Right renal pelvis (tissue), 4 donors: ENCODE measurements at places on chromosomes 2 and 18.
A peak's percentile ranks its signal among the peaks of the same experiment; 100 is the strongest.

DNA sequence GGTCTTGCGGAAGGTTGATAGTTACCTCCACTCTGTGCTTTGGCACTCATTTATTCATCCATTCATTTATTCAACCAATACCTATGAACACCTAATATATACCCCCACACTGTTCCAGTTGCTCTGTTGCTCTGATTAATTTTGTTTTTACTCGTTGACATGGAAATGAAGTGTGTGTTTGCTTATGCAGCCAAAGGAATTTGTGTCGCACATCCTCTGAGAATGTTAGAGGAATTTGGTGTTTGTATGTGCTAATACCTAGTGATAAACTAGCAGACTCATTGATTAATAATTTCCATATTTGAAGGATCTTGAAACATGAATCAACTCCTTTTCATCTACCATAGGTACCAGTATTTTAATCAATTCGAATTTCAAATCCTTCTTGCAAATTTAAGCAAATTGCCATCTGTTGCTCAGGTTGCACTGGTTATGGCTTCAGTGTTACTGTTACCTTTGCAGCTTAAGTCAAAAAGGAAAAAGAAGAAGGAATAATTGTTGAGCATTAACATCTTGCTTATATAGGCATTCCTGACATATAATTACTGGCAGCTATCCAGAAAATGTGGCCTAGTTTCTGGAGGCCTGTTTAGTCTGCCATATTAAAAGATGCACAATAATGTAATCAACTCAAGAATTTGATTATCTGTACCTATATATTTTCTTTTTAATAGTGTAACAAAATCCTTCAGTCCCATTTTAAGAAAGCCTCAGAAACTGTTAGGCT lies 25.7 kb upstream of the CRIM1 start:
- DNase-seq, result no peak

DNA sequence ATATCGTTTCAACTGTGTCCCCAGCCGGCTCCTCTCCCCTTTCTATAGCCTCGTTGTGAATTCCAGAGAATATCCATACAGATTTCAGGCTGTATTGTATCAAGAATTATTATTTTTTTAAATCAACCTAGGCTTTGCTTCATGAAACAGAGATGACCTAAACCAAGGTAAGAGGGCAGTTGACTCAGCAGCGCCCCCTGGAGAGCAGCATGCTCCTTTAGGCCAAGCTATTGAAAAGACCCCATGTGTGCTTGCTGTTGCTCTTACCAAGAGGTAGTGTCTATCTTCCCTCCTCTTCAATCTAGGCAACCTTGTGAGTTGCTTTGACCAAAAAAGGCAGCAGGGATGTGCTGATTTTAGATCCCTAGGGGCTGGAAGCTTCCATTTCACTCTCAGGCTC lies 426.7 kb upstream of the SMIM21 start:
- DNase-seq, result no peak

DNA sequence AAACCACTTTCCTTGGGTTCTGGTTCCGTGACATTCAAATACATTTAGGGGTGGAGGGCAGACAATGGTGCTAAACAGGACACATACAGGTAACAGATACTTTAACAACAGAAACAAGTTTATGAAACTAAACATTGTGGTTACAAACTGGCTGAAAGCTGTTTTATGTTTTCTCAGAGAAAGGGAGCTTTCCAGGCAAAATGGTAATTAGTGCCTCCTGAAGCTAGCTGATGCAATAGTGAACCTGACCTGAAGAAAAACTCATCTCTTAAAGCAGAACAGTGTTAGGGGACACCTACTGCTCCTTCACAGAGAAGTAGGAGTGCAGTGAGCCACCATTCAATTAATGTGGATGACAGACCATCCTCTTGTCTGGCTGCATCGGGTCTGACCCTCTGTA lies 138.9 kb downstream of the CCDC148 start:
- no peak for DNase-seq

DNA sequence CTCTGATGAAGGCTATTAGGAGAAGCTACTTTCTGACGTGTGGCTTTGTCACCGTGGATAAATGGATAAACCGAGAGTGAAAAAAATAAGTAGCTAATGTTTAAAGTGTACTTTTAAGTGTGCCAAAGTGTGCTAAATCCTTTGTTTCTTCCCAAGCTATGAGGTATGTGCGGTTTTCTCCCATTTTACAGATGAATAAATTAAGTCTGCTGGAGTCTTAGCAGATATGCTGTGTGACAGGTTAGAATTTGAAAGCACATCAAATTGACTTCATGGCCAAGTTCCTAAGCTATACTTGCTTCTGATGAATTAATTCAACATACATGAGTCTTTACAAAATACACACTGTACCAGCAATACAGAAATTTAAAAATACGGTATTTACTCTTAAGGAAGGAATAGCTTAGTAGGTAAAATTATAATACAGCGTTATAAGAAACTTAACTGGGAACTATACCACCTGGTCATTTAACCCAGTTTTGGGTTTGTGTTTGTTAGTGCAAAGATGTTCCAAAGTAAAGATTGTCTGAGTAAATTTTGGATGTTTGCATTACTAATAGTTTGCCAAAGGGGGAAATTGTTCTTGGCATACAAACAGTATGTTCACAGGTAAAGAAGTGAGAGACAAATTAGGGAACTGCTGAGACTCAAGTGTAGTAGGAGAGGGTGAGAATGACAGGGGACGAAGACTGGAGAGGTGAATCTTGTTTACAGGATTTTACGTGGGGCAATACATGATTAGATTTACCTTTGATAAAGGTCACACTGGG lies 1.4 kb downstream of the AGPS start:
- no peak for DNase-seq

DNA sequence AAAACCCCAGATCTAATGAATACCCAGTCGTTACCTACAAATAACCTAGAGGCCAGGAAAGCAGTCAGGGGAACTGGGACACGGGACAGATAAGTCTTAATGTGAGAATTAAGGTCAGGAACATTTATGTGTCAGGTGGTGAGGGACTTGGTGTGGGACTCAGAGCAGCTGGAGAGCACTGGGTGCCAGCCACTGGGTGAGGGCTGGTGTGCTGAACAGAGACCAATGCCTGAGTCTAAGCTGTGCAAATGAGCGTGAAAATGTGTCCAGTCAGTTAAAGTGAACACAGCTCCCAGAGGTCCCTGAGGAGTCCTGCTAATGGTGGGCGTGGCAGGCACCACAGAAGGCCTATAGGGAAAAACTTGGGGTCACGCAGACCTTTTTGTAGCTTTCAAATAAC lies 225.9 kb downstream of the C1D start:
- no peak for DNase-seq

DNA sequence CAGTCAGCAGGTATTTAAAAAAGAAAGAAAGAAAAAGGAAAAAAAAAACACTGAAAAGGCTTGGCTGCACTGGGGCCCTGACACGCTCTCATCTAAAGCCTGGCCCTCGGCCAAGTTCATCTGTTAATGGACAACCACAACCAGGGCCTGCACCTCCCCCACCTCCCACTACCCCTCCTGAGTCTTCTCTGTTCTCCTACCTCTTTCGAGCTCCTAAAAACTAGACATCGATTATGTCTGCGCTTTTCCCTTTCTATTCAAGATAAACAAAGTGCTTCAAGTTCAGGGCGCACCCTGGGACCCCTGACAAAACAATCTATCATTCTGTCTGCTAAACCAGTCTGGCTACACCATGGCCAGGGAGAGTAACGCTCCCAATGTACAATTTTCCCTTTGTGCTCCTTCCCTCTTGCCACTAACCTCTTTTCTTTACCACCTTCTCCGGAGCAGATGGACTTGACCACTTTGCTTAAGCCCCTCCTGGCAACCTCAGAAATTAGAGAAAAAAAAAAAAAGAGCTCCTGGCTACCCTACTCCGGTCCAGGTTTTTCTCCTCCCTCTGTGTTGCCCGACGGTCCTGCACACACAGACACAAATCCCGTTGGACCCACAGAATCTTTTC lies 22.7 kb downstream of the BCL11A start:
- no peak for DNase-seq

DNA sequence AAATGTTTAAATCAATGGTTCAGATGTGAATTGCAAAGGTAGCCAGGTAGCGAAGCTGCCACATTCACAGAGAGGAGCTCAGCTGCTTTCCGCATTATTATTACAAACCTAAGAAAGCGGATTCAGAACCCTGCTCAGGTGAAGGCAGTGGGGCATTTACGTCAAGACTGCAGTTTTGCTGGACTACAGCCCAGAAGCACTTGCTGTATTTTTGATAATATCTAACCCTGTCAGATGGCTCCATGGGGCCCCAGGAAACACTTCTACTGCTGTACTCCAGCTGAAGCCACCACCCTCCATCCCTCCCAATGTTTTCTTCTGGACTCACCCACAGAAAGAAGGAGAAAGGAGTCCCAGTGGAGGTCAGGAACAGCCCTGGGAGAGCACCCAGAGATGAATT lies 96.9 kb downstream of the TPO start:
- no peak for DNase-seq

GRCh38 chr18:56200381-56200911 lies 437.9 kb downstream of the TXNL1 start:
- no peak for DNase-seq

DNA sequence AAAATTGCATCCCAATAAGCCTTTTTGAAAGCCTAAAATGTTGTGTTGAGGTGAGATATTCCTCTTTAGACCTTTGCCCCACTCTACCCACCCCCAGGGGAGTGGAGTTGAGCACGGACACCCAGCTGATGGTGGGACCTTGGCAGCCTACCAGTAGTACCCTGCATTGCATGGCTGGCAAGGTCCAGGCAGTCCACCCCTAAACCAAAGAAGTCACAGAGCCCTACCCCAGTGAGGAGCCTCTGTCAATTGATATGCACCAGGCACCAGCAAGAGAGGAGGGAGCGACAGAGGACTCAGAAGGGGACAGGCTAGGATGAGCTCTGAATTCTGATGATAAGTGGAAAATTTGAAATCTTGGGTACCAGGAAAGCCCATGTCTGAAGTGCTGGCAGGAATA lies 38.6 kb downstream of the MARCO start:
- DNase-seq, result no peak

GRCh38 chr18:44323125-44323524 lies 357.6 kb upstream of the SETBP1 start:
- no peak for DNase-seq

DNA sequence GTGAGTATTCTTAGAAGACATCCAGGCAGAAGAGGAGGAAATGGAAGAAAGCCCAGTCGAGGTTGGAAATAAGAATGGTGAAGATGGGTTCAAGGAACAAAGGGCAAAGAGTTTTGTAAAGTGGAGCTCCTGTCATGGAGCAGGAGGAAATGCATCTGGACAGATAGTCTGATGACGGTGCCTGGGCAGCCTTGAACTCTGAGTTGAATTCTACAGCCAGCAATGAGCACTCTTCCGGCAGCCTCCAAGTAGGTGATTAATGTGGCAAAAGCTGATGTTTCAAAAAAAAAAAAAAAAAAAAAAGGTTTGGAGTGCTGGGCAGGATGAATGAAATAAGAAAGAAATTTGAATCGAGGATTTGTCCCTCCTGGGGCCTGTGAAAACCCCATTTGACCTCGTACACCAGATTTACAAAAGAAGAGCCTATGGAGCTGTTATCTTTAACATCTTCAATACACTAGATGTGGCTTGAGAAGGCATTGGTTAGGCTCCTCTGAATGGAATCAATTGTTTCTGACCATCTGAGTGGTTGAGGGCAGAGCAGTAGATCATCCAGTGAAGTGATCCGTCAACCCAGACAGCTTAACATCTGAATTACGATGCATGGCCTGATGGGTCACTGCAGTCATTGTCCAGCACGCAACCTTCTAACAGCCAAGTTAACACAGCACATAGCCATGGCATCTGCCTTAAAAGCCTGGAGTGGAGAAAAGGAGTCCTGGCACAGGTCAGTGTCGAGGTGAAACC lies 449.7 kb downstream of the TXNL1 start:
- no peak for DNase-seq

GRCh38 chr2:235677276-235677788 lies 183.5 kb downstream of the AGAP1 start:
- DNase-seq, result no peak

- no peak for DNase-seq
Measured at GRCh38 chr2:230873661-230874401, 9.1 kb downstream of the ITM2C start.

- DNase-seq, result peak; percentile 73
Measured at GRCh38 chr2:62293490-62294271, 97.8 kb downstream of the B3GNT2 start.

- no peak for DNase-seq
Measured at GRCh38 chr2:200961674-200962073, 1.8 kb downstream of the ORC2 start.

DNA sequence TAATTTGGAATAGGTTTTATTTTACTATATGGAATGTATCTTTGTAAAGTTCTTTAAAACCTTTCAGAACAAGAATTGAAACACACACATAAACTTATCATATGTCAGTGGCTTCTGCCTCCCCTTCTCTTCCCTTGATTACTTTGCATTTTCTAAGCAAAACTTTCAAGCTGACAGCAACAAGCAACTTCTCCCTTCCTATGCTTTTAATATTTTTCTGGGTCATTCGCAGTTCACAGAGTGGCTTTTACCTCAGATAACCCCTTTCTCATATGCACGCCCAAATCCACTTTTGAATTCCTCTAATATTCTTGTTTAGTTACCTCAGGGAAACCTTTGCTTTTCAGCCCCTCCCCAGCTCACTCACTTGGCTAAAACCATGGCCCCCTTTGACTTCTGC lies 36.7 kb upstream of the CDC42EP3 start:
- DNase-seq, result no peak

DNA sequence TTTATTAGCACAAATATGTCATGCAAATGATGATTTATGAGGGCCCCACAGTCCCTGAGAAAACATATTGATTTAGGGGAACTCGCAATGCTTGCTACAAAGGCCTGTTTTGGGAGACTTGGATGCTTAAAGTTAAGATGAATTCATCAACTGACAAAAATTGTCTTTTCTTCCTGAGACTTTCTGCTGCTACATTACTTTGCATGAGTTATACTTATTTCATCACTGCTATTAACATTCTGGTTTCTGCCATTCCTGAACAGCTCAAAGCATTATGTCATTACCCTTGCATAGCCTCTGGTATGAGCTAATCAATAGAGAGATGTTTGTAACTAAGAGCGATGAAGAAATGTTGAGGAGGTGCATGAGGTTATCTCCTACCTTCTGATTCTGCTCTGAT lies 74.4 kb downstream of the SOX11 start:
- no peak for DNase-seq

GRCh38 chr2:101080211-101081068 lies 70.7 kb downstream of the TBC1D8 start:
- DNase-seq, result no peak

DNA sequence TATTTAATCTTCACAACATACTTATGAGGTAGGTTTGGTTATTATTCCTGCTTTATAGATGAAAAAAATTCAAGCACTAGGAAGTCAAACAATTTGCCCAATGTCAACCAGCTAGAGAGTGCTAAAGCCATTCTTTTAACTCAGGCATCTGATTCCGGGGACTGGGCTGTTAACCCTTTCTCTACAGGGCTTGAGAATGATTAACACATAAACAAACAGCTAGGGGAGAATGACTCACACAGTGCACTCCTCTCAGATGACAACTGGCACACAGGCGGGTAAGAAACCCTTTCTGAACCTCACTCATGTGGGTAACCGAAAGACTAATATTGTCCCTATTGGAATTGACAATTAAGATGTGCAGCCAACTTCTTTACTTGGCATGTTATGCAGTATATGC lies 86.3 kb upstream of the FSHR start:
- DNase-seq, result no peak

GRCh38 chr2:148484066-148484465 lies 160.5 kb upstream of the EPC2 start:
- DNase-seq, result no peak

GRCh38 chr2:185738679-185739472 lies at the start of gene FSIP2:
TSS of gene FSIP2 (plus strand) at chr2:185738804. CDS start at chr2:185738895, 91 bp downstream.
- peak; percentile 46 for DNase-seq

GRCh38 chr18:35864916-35865315 lies 107.6 kb upstream of the RMP24 start:
- no peak for DNase-seq
